ENCODE measurements at places on chromosomes 3 and 15.

DNA sequence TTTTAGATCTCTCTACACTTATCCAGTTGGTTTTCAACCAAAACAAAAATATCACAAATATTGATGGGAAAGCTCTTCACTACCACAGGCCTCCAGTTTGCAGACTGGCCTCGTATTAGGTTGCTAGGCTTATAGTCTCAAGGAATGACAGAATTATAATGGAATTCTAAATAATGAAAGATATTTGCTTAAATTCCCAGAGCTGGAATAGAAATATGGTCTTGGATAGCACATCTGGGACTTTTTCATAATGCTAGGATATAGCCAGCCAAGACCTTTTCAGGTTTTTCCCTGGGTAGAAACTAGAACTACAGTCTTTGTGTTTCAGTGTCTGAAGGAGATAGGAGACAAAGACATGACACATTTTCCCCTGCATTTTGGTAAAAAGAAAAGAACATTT lies 121.9 kb upstream of the STAC start:
- DNase-seq, result peak; percentile 2

DNA sequence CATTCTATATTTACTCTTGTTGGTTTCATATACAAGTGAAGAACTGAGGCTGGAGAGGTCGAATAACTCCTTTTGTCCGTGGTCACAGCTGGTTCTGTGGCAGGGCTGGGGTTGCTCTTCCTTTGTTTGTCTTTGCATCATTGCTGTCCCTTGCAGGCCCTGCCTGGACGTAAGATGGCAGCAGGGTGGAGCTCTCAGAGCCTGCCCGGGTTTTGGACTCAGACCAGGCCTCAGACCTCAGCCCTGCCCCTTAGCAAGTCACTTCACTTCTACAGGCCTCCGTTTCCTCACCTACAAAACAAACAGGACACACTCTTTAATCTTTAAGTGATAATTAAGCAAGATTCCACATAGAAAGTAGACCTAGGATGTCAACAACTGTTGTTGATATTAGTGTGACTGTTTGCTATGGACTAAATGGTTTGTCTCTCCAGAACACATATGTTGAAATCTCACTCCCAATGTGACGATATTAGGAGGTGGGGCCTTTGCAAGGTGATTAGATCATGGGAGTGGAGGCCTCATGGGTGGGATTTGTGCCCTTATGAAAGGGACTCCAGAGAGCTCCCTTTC lies 65.6 kb upstream of the PLXNA1 start:
- DNase-seq, result no peak

GRCh38 chr3:77464111-77464688 lies 424.3 kb downstream of the ROBO2 start:
- DNase-seq, result no peak

DNA sequence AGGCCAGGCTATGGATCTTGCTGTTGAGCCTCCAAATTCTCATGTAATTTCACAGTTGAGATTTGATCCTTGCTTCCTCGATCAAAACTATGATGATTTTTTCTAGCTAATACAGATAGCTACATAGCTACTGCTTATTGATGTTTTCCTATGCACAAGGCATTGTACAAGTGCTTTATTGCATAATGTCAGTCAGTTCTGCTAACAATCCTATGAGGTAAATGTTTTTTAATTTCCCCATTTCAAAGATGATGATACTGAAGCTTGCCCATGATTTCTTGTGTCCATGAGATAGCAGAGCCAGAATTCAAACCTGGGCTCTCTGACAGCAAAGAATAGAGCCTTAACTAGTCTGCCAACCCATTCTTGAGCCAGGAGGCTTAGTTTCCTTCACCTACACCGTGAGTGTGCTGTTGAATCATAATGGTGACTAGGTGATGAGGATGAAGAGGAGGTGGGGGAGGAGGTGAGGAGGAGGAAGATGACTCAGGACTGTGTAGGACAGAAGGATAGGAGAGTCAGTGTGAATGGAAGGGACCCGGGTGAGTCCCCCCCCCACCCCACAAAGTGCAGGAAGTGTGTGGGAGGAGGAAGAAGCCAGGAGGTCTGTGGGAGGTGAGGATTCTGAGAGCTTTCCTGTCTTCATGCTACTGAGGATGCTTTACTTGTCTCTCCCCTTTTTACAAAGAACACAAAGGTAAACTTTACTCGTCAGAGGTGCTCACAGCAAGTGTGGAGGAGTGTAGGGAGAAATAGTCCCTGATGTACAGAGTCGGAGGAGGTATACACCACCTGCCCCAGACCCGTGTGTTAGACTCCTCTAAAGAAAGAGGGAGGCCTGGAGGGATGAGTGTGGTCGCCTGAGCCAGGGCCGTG lies 3.6 kb downstream of the TAGLN3 start:
- no peak for DNase-seq

DNA sequence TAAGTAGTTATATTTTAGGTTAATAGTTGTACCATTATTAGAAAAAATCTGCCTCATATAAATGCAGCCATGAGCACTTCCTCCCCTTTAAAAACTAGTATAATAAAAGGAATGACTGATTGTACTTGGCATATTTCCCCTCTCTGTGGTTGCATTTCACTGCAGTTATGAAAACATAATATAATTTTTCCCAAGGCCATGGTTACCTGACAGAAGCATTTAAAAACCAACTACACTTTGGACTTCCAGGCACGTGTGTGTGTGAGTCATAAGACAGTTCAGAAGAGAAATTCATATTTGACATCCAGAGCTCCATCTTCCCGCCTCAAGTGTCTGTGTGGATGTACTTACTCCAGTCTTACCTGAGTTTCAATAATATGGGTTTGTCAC lies 828.2 kb upstream of the CFAP20DC start:
- no peak for DNase-seq

DNA sequence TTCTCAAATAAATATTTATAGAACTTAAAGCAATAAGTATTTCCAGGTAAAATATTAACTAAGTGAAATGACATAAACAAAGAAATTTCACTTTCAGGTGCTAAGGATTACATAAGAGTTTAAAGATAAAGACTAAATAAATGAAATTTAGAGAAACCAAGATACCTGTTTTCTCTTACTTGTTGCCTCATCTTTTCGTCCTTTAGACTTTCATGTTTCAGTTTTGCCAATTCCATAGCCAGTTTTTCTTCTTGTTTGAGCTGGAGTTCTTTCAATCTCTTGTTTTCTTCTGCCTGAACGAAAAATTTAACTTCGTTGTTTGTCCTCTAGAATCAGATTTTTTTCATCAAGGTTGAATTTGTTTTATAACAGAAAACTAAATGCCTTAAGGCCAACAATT lies 8.7 kb downstream of the MNS1 start:
- DNase-seq, result no peak

DNA sequence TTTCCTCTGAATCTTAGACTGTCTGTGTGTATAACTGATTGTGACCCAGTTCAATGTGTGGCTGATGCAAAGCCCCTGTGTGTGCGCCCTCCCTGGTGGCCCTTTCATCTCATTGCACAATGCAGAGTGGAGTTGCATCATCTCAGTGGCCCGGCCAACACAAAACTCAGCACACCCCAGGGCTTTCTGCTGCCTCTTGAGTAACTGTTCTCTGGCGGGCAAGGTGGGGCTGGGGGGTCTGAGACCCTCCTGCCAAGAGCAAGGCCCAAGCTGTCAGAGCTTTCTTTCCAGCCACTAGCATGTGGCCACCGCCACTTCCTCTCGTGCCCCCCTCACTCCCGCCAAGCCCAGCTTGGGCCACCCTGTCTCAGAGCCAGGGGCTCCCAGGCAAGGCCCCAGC lies 80.7 kb upstream of the ALDH1L1 start:
- DNase-seq, result peak; percentile 64

DNA sequence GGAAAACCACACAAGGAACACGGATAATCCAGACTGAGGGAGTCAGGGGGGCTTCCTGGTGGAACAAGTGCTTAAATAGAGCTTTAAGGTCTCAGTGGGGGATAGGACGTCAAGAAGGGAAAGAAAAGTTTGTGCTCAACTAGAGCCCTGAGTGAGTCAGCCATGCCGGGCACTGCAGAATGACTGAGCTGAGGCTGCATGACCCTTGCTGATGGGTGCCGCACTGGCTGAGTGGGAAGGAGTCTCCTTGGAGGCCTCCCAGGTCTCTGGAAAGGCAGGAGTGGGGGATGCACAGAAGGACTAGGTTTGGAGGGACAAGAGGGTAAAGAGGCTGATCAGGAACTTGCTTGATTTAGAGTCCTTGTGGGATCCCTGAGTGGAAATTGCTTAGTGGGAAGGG lies 150.3 kb downstream of the RPLP1 start:
- DNase-seq, result no peak

GRCh38 chr15:73608475-73608874 lies 24.7 kb downstream of the NPTN start:
- no peak for DNase-seq

DNA sequence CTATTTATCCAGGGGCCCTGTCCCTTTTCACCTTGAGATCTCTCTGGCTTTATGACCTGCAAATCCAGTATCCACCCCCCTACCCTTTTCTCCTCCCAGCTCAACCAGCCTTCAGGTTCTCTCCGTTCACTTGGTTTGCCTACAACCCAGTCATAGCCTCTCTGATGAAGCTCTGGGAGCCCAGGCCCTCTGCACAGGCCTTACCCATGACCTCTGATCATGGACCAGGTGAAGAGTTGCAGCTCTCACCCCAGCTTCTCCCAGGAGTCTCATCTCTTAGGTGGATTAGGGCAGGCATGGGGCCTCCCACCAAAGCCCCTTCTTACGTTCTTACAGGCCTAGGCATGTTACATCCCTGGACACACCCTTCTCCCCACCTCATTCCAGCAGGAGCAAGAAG lies 59.8 kb downstream of the EXOG start:
- no peak for DNase-seq

- DNase-seq, result no peak
Measured at GRCh38 chr3:117998071-117998470, 1036.6 kb downstream of the IGSF11 start.

GRCh38 chr3:191329654-191330529 lies at the start of gene UTS2B:
Gene UTS2B, minus strand, starts transcription at chr3:191330526. Its CDS starts 48,337 bp downstream, at chr3:191282189.
- peak; percentile 87 for DNase-seq

GRCh38 chr3:126208606-126209256 lies 28.3 kb upstream of the ALDH1L1 start:
- DNase-seq, result no peak

DNA sequence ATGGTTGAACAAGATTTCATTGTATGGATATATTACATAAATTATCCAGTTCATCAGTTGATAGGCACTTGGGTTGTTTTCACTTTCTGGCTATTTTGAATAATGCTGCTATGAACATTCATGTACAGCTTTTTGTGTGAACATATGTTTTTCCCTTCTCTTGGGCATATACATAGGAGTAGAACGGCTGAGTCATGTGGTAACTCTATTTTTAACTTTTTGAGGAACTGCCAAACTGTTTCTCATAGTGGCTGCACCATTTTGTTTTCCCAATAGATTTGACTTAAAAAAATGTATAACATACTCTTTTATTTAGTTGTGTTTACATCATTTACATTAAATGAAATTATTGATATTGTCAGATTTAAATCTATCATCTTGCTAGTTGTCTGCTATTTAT lies 28.8 kb upstream of the RFX7 start:
- DNase-seq, result no peak

- no peak for DNase-seq
Measured at GRCh38 chr3:137012097-137012501, 54.3 kb downstream of the IL20RB start.

DNA sequence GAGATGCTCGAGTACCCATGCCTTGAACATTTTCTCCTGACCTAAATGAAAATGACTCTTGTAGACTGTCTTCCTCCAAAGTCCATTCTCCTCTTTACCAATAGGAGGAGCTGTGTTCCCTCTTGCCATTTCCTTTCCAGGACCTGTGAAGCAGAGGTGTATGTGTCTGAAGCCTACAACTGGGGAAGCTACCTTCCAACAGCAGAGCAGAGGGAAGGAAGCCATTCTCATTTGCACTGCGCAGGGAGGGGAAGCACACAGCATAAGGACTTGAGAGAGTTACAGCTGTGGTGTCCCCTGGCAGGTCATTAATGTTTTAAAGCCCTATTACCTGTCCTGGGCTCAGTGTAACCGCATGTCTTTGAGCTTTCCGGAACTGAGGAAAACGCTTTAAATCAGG lies 38.7 kb downstream of the HSPBAP1 start:
- DNase-seq, result peak; percentile 36

GRCh38 chr3:185283374-185283935 lies 29.6 kb upstream of the EHHADH start:
- DNase-seq, result no peak

DNA sequence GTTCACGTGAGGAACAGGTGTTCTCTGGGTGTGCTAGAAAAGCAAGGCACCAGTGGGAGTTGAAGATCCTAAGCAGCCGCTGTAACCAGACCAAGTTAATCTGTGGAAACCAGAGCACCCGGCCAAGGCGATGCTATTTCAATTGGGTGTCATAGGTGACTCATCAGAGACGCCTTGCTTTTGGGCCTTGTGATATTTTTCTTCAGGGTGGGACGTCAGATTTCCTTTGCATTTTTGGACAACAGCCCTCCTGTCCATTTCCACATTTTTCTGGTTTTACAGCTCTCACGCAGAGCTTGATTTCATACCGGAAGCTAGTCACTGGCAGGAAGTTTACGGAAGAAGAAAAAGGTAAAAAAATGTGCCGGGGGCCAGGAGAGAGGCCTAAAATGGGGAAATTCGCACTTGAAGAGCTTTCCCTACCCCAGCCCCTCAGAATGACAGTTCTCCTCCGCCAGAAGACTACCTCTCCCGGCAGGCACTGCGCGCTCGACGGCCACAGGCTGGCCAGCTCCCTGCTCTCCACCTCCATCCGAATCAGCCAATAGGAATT lies 471 bp upstream of the KBTBD8 start:
- DNase-seq, result no peak

DNA sequence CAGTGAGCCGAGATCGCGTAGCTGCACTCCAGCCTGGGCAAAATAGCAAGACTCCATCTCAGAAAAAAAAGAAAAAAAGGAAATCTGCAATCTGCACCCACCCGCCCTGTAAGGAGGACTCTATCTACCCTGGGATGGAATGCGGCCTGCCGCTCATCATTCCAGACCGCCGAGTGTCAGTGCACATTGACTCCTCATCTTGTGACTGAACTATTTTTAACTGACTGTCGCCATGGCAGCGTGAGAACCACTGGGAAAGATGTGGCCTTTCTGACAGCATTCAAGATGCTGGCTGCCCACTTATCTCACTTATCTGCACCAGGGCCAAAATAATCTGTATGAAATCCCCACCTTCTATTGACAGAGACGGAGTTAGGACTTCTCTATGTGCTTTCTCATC lies 38.8 kb upstream of the ANKRD34C start:
- peak; percentile 59 for DNase-seq

GRCh38 chr3:192514754-192515663 lies 212.3 kb downstream of the FGF12 start:
- peak; percentile 58 for DNase-seq

GRCh38 chr3:59235634-59236012 lies 185.8 kb upstream of the CFAP20DC start:
- DNase-seq, result no peak

Measured in eye (tissue), 1 donor.